ENCODE measurements at places on chromosomes 2 and 18.

GRCh38 chr2:126855606-126856005 is 43.1 kb upstream of the TEX51 start:
- no peak for DNase-seq

GRCh38 chr18:7684966-7685365 is 117.8 kb downstream of the PTPRM start:
- DNase-seq, result no peak

GRCh38 chr2:8203364-8203763 is 478.5 kb upstream of the ID2 start:
- no peak for DNase-seq

DNA sequence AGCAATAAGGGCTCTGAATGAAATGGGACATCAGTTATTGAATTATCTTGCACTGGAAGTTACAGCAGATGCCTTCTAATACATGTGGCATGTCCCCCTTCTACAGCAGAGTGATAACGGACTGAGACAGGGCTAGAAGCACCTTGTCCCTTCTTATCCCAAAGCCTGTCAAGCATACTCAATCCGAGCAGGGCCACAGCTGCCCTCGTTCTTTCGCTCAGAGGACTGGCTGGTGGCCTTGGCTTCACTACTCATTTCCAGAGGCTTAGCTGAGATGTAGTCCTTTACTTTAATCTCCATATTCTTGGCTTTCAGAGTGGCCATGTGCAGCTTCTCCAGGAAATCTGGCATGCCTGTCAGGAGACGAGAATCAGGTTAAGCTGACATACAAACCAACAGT is 22.1 kb downstream of the STARD7 start:
- no peak for DNase-seq

DNA sequence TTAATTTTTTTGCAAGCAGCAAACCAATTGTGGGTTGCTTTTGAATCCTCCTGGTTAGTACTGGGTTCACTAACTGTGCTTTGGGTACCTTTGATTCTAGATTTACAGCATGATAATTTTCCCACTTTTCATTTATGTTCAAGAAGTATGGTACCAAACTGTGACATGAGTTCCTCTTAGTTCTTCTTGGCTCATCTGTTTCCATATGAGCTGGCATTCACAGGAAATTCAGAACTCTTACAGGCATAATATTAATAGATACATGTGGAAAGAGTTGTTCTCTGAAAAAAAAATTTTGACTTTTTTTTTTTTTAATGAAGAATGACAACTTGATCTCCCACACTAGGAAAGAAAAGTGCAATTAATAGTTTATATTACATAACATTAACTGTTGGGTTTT is 59.4 kb downstream of the FMNL2 start:
- DNase-seq, result no peak

GRCh38 chr2:229335330-229335729 is 64.2 kb upstream of the PID1 start:
- DNase-seq, result no peak

GRCh38 chr2:223613017-223613950 is 11.1 kb upstream of the SCG2 start:
- DNase-seq, result no peak

- no peak for DNase-seq
Measured at GRCh38 chr2:69933254-69933828, 18.4 kb downstream of the MXD1 start.

- DNase-seq, result no peak
Measured at GRCh38 chr2:100660851-100661584, 98.2 kb downstream of the PDCL3 start.

- no peak for DNase-seq
Measured at GRCh38 chr18:3511980-3512379, 62.0 kb downstream of the TGIF1 start.

GRCh38 chr2:179255129-179255528 is 9.5 kb downstream of the SESTD1 start:
- DNase-seq, result no peak

GRCh38 chr2:33477473-33478468 is 1.3 kb downstream of the RASGRP3 start:
- DNase-seq, result no peak

DNA sequence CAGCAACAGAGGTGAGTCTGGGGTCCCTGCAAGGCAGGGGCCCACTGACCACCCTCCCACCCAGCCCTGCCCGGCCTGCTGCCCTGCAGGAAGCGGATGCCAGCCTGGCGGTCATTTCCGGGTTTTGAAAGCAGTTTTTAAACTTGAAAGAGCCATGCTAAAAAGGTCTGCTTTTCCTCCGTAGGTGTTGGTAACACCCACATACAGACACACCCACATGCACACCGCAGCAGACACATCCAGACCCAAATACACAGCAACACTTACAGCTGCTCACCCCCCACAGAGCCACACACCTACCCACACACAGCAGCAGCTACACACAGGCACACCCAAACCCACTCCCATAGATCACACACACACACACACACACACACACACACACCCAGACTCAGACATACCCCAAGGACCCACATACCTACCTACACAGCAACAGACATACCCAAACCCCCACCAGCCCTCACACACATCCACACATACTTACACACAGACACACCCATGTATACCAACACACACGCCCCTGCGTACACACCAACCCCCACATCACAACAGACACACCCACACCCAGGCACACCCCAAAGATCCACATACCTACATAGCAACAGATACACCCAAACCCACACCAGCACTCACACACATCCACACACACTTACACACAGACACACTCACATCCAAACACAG is 7.6 kb downstream of the ZFP36L2 start:
- peak; percentile 72 for DNase-seq

DNA sequence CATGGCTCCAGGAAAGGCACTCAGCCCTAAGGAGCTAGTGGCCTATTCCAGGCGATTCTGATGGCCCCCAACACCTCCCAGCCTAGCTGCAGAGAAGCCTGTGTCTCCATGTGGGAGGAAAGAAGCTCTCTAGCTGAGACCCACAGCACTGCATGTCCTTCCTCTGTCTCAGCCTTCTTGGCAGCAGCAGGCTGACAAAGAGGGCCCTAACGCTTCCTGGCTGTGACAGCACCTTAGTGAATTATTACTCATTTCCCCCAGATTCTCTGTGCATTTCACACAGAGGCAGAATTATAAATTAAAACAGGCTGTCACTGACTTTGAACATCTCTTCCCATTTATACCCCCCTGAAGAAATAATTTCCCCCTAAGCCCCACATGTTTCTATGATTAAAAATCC is 206.8 kb downstream of the CLIP4 start:
- DNase-seq, result no peak

GRCh38 chr2:48157150-48157549 is 250.9 kb upstream of the FBXO11 start:
- DNase-seq, result no peak

- no peak for DNase-seq
Measured at GRCh38 chr2:153623020-153623419, 144.5 kb upstream of the RPRM start.

- no peak for DNase-seq
Measured at GRCh38 chr2:100520224-100520623, 42.6 kb upstream of the PDCL3 start.

DNA sequence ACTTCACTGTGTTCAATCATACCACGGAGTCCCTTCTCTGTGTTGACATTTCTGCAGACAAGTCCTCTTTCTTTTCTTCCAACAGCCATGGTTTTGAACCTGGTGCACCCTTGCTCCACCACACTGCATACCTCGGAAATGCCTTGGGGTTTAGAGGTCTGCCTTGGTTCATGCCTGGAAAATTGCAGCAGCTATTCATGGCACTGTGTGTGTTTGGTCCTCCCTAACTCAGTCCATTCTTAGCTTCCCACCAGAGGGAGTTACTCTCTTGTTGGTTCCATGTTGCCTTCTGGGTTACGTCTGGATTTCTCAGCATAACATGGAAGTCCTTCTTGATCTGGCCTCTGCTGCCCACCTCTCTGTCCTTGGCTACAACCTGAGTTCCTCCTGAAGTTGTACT is 206.0 kb downstream of the FHOD3 start:
- no peak for DNase-seq

DNA sequence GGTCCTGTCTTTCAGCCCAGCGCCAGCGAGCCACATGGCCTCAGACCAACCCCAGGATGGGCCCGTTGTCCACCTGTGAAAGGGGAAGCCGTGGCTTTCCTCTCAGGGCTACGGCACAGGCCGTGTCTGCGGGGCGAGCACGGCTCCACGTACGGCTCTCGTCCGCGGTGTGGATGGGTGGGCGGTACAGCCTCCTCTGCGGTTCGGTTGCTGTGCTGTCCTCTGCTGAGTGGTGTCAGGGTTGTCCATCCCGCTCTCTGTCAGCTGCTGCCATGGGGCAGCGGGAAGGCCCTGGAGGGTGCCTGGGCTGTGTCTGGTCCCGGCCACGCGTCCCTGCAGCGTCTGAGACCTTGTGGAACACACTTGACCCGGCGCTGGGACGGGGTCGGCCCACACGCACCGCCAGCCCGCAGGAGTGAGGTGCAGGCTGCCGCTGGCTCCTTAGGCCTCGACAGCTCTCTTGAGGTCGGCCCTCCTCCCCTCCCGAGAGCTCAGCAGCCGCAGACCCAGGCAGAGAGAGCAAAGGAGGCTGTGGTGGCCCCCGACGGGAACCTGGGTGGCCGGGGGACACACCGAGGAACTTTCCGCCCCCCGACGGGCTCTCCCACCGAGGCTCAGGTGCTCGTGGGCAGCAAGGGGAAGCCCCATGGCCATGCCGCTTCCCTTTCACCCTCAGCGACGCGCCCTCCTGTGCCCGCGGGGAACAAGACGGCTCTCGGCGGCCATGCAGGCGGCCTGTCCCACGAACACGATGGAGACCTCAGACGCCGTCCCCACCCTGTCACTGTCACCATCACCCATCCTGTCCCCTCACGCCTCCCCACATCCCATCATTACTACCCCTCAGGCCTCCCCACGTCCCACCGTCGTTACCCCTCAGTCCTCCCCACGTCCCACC is 128.7 kb downstream of the NFATC1 start:
- DNase-seq, result peak; percentile 50

DNA sequence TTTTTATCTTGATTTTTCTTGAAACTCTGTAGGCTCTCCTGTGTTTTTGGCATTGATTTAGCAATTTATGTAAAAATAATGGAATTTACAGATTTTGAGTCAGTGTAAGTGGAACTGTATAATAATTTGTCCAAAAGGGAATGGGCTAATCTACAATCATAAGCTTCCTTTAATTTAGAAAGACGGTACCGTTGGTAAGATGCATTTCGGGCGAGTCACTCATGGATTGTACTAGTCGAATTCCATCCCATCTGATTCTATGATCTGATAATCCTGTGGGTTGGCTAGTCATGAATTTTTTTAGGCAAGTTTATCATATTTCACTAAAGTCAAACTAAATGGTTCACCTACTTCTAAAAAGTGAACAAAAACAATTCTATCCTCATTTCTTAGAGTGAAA is 133.4 kb downstream of the ZNF407 start:
- DNase-seq, result no peak

DNA sequence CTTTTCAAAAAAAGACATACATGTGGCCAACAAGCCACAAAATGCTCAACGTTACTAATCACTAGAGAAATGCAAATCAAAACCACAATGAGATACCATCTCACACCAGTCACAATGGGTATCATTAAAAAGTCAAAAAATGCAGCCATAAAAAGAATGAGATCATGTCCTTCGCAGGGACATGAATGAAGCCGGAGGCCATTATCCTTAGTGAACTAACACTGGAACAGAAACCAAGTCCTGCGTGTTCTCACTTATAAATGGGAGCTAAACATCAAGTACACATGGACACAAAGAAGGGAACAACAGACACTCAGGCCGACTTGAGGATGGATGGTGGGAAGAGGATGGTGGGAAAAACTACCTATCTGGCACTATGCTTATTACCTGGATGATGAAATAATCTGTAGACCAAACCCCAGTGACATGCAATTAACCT is 17.8 kb upstream of the ATL2 start:
- no peak for DNase-seq

DNA sequence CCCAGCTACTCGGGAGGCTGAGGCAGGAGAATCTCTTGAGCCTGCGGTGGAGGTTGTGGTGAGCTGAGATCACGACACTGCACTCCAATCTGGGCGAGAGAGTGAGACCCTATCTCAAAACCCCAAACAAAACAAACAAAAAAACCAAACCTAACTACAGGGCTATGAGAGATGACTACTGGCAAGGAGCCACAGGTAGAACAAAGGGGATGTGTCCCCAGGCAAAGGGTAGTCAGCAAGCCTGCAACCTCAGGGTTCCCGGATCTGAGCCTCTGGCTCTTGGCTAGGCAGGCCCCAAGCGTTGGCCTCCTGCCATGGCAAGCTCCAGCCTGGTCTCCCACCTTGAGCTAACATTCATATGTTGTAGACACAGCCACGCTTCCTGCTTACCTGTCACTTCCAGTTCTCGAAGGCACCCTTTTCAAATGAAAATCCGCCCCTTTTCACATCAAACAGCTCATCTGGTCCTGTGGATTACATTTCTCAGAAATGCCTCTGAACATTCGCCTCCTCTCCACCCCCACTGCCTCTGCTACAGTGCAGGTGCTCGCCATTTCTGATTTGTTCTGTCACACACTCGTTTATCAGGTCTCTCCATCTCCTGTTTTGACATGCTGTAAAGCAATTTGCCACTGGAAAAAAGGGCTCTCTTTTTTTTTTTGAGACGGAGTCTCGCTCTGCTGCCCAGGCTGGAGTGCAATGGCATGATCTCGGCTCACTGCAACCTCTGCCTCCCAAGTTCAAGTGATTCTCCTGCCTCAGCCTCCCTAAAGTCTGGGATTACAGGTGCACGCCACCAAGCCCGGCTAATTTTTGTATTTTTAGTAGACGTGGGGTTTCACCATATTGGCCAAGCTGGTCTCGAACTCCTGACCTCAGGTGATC is 13.1 kb upstream of the ACTR3 start:
- peak; percentile 68 for DNase-seq

DNA sequence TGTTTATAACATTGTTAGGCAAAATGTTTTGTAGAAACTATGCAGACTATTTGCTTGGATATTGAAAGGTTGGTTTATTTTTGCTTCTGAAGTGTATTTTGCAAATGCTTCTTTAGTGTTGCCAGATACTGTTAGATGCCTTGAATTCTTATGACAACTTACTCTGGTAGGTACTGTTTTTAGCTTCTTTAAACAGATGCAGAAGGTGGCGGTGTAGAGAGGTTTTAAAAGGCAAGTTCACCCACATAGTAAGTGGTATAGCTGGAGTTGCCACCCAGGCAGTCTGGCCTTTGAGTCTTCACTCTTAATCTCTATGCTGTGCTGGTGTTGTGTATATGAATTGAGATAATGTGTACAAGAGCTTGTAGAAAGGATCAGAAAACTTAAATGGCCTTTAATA is 3.6 kb downstream of the PCYOX1 start:
- DNase-seq, result no peak

DNA sequence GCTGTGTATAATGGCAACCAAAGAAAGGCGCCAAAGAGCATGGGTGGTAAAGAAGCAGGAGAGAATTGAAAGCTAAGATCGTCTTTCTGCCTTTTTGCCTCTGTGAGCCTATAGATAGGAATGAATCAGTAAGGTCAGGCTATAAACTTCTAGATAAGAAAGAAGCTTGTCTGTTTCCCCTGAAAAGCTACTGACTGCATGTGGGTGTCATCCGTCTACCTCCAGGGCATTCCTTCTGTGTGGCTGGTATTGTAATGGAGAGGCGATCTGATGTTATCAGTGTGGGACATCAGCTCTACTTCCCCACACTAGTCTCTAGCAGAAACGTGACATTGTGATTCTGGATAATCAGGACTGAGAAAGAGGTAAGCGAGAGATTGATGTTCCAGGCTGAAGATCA is 63.4 kb upstream of the PLA2R1 start:
- DNase-seq, result no peak

Data from stimulated activated CD8-positive, alpha-beta memory T cell treated with anti-CD3 and anti-CD28 coated beads, Interleukin-15, amount 100 ng/mL, for 4 hours (primary cell).